Adipocyte (in vitro differentiated cells): ENCODE measurements at places on chromosomes 5 and 9.

- no peak for DNase-seq
These were observed 121.2 kb downstream of the EFNA5 start for GRCh38 chr5:107549567-107549966.

DNA sequence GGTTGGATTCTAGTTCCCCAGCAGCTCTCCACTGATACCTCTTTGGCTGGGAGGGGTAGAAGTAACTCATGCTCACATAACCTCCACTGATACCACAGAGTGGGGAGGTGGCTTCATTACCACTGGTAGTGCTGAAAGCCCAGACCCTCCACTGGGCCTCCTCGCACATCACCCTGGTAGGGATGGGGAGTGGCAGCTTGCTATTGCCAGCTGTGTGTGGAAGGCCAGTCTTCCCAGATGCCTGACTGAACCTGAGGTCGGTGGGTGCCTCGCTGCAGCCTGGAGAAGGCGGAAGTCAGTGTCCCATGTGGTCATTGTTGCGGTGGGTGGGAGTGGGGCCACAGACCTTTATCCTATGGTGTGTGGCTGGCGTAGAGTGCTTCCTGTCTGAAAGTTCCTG, 138.0 kb downstream of the TAF11L14 start:
- DNase-seq, result no peak

DNA sequence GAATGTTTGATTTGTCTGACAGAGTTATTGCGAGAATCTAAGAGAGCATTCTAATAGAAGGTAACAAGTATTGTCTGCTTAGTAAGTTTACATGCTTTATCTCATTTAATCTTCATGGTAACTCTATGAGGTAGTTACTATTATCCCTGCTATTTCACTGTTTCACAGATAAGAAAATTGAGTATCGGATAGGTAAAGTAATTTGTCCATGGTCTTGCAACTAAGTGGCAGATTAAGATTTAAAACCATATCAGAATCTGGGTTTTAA, 118.2 kb downstream of the SNCAIP start:
- DNase-seq, result no peak

- peak; percentile 26 for DNase-seq
These were observed 522.3 kb upstream of the ST8SIA4 start for GRCh38 chr5:101425339-101425859.

GRCh38 chr5:113546703-113547183, 33.2 kb downstream of the YTHDC2 start:
- peak; percentile 46 for DNase-seq

DNA sequence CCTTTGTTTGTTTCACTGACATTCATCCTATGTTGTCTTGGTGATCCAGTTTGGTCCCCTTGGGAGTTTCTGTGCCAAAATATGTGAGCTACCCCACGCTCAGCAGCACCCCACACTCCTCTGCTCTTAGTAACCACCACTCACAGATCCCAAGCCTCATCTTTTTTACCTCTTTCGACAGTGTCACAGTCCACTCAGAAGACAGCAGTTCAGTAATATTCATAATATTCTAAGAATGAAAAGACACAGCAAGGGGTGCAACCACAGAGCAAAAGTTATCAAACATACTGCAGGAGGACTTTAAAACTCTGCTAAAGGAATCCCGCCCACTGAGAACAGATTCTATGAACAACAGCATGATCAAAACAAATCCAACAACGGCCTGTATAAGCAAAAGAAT, 28.2 kb downstream of the RNF130 start:
- DNase-seq, result no peak

GRCh38 chr5:150186137-150186536, 3.7 kb upstream of the SLC6A7 start:
- DNase-seq, result no peak

DNA sequence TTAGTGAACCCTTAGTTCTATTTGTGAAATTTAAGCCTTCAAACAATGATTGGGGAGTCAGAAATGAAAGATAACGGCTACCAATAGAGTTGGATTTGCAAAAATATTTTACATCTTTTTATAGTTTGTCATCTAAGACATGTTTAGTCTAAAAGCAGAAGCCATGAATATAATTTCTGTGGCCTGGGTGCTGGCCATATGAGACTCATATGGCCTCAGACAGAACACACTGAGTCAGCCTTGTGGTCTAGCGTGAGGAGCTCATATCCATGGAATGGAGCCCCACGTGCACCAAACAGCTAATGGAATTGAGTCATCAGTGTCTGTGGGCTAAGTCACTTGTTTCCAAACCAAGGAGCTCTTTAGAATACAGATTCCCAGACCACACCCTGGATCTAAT, 240.7 kb upstream of the NREP start:
- DNase-seq, result peak; percentile 99

DNA sequence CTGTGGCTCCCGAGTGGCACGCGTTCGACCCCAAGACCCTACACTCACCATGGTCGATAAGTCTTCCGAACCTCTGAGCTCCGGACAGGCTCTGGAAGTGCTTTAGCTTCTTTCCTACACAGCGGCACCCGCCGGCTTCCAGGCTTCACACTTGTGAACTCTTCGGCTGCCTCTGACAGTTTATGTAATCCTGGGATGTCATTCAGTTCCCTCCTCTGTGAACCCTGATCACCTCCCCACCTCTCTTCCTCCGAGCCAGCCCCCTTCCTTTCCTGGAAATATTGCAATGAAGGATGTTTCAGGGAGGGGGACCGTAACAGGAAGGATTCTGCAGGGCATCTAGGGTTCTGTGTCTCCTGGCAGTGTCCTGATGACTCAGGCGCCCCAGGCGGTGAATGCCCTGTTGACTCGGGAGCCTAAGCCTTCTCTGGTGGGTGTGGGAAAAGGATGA, at the start of gene CD14:
TSS of gene CD14 (minus strand) at position 155 of the 451 bp plus-strand sequence. CDS start at position 51, 104 bp downstream.
- peak; percentile 60 for DNase-seq

DNA sequence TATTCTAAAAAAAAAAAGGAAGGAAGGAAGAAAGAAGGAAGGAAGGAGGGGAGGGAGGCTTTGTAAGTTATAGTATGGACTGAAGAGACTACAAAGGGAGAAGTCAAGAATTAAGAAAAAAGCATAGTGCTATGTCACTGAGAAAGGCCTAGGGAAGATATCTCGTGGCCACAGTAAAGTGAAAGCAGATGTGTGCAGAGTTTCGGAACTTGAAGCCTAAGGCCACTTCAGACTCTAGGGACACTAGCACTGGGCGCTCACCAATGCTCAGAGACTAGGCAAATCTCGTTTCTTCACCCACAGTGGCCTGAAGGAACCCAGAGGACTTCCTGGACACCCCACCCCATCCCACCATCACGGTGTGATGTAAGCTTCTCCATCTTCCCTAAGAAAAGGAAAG, 181.4 kb upstream of the TRPM3 start:
- DNase-seq, result peak; percentile 73

- no peak for DNase-seq
These were observed 55.9 kb upstream of the NKD2 start for GRCh38 chr5:952597-953271.

GRCh38 chr5:133885566-133885965, 82.9 kb downstream of the C5orf15 start:
- no peak for DNase-seq

GRCh38 chr5:133489632-133490031, 122.7 kb downstream of the FSTL4 start:
- no peak for DNase-seq

DNA sequence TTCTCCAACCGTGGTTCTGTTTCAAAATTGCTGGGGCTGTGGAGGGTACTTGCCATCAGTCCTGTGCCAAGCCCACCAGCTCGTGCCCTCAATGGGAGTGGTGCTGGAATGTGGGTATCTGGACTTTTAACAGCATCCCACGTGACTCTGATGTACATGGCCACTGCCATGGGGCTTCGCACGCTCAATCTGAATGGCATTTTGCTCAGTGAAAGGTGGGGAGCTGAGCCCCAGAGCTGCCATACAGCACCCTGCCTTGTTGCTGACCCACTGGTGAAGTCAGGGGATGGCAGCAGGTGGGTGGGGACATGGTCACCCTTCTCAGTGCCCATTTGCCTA, 16.6 kb upstream of the SYNPO start:
- DNase-seq, result no peak

GRCh38 chr5:99019254-99019653, 90.4 kb upstream of the CHD1 start:
- no peak for DNase-seq

GRCh38 chr5:155554500-155554899, 540.9 kb downstream of the KIF4B start:
- no peak for DNase-seq
